ENCODE measurements at places on chromosomes 1 and 21. TPM values are rescaled to one million over a fixed set of nuclear protein-coding genes. Genes with fewer than 3 reads are reported as not detected.

DNA sequence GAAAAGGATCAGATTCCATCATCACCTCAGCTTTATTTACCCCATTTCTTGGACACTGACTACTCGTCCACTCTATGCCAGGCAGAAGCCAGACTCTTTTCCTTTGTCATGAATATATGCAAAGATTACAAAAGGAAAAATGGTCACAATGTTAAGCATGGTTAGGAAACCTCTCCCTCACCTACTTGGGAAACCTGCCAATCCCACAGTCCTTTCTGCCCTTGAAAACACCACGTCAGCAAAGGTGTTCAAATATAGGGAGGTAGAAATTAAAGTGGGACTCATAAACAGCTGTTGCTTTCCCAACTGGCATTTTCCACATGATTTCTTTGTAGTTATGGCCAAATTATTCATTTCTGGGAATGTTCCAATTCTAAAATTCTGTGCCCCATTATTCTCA is 16.2 kb upstream of the ATP13A2 start:
- H3K4me1 ChIP-seq: peaks cover 19% of the 10 kb centered on the region
- H3K4me3 ChIP-seq: no peak overlapping the region
- no peak for DNase-seq
- H3K27ac ChIP-seq: peak overlapping the region; percentile 48
- no peaks in the 10 kb centered on the region for H3K27me3 ChIP-seq

DNA sequence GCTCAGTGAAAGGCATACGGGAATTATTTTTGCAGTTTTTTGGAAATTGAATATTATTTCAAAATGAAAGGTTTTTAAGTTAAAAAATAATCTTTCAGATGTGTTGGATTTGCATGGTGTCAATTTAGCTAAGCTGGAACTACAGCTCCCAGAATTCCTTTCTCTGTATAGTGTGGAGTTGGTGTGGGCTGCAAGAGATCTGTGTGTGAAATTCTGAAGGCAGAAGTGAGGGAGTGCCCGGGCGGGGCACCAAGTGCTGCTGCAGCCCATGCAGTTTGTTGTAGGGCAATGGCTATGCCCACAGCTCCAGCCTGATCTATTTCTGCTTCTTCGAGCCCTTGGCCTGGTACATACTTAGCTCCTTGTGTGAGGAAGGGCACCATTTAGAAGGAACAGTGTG is 60.5 kb upstream of the CSF1 start:
- H3K4me1 ChIP-seq: no peaks in the 10 kb centered on the region

DNA sequence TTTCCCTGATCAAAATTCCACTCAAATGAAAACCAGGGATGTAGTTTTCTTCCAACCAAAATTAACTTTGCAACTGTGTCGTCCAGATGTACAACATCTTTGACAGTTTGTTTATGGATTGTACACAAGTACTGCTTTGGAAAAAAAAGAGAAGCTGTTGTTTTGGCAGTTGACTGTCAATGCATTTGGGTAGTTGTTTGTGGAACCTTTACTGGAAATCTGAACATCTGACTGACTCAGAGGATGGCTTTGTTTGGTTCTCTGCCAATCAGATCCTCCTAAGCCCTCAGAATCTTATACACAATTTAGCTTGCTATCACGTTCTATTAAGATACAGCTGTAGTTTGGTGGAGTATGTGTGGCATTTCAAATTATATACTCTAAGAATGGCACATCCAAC is 195.0 kb downstream of the KCNK2 start:
- no peaks in the 10 kb centered on the region for H3K4me1 ChIP-seq
- no peaks in the 10 kb centered on the region for H3K36me3 ChIP-seq
- no peak for DNase-seq
- no peak overlapping the region for H3K4me3 ChIP-seq
- H3K27me3 ChIP-seq: no peaks in the 10 kb centered on the region
- H3K27ac ChIP-seq: no peak overlapping the region

DNA sequence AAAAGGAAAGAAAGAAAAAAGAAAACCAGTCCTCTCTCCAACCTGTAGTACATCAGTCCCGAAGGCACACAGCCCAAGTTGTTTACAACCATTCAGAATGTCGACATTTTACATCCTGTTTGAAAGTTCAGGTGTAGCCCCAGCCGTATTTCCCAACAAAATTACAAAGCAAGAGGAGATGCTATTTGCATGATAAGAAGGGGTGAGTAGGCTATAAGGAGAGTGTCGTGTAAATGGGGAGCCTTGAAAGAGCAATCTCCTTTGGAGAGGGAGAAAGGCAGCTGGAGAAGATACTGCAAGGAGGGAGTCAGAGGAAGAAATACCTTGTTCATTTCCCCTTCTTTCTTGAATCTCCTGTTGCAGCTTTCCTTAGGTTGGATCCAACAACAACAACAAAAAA is 35.5 kb upstream of the DENND1B start:
- no peaks in the 10 kb centered on the region for H3K27me3 ChIP-seq
- H3K4me1 ChIP-seq: no peaks in the 10 kb centered on the region
- DNase-seq: no peak
- no peaks in the 10 kb centered on the region for H3K36me3 ChIP-seq
- no peak overlapping the region for H3K4me3 ChIP-seq

- peak overlapping the region; percentile 14 for H3K27ac ChIP-seq
- H3K27me3 ChIP-seq: no peaks in the 10 kb centered on the region
- no peaks in the 10 kb centered on the region for H3K36me3 ChIP-seq
- H3K4me1 ChIP-seq: peaks cover 4% of the 10 kb centered on the region
These were observed 20.2 kb downstream of the DESI2 start for GRCh38 chr1:244672946-244673682.

DNA sequence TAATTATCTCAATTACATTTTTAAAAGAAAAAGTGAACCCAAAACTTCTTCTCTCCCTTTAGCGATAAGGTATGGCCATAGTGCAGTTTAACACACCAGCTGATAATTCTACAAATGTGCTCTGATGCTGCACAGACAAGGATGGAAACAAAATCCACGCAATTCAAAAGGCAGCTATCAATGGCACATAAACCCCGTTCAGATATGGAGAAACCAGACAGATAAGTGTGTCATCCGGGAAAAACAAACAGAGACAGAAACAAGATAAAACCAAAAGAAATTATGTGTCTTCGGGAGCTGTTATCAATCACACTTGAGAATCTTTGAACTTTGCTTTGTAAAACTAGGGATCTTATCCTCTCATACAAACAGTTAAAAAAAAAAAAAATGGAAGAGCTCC is 73.6 kb downstream of the SIPA1L2 start:
- no peak overlapping the region for H3K4me3 ChIP-seq
- DNase-seq: no peak
- H3K27ac ChIP-seq: no peak overlapping the region
- no peaks in the 10 kb centered on the region for H3K27me3 ChIP-seq
- H3K36me3 ChIP-seq: no peaks in the 10 kb centered on the region

DNA sequence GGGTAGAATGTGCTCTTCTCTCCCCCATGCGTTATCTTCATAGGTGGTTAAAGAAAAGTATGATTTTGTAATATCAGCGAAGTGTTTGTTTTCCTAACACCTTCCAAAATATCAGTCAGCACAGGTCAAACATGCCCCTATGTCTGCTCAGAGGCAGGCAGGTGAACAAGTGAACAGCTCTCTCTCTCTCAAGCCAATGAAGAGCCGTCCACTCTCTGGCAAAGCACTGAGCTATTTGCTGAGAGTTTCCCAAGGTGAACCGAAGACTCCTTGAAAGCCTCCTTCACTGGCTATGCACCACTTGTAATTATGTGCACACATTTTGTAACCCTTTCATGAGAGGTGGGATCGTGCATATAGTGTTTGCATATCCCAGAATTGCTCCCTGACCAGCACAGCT is 47.7 kb downstream of the ST6GALNAC3 start:
- H3K27ac ChIP-seq: no peak overlapping the region
- H3K27me3 ChIP-seq: no peaks in the 10 kb centered on the region
- no peak for DNase-seq
- no peaks in the 10 kb centered on the region for H3K36me3 ChIP-seq
- peaks cover 7% of the 10 kb centered on the region for H3K4me1 ChIP-seq

- no peak overlapping the region for H3K27ac ChIP-seq
- no peaks in the 10 kb centered on the region for H3K27me3 ChIP-seq
- no peaks in the 10 kb centered on the region for H3K4me1 ChIP-seq
These were observed 200.6 kb downstream of the BRINP3 start for GRCh38 chr1:190277107-190277506.

DNA sequence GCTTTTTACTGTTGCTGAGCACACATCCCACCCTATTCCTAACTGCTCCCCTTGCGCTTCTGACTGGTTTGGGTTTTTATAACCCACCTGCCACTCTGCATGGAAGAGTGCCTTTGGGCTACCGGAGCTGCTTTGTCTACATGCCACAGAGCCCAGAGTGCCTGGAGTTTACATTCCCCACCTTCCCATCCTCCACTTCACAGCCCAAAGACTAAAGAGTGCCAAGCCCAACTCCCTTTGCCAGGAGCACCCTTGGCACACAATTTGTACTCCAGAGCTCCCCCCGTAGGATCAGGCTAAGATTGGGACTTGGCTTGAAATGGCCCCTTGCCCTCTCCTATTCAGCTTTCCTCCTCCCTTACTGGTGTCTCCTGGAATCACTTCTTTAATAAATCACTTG is 63.3 kb downstream of the LHX9 start:
- H3K27ac ChIP-seq: no peak overlapping the region
- no peaks in the 10 kb centered on the region for H3K27me3 ChIP-seq
- no peaks in the 10 kb centered on the region for H3K4me1 ChIP-seq
- no peaks in the 10 kb centered on the region for H3K36me3 ChIP-seq

DNA sequence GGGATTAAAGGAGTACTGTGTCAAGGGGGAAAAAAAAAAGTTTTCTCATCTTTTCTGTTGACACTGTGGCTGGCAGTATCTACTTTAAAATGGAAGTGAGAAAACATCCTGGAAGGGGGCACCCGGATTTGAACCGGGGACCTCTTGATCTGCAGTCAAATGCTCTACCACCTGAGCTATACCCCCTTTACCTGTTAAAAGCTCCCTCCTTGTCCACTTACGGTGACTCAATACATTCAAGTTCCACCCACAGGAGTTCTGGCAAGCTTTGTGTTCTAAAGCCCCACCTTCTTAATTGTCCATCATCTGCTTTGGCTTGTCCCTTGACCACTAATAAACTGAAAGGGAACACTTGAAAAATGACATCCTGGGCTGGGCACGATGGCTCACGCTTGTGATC is 68.2 kb downstream of the FNBP1L start:
- no peak overlapping the region for H3K4me3 ChIP-seq
- no peak for DNase-seq
- H3K36me3 ChIP-seq: no peaks in the 10 kb centered on the region
- H3K27ac ChIP-seq: no peak overlapping the region

DNA sequence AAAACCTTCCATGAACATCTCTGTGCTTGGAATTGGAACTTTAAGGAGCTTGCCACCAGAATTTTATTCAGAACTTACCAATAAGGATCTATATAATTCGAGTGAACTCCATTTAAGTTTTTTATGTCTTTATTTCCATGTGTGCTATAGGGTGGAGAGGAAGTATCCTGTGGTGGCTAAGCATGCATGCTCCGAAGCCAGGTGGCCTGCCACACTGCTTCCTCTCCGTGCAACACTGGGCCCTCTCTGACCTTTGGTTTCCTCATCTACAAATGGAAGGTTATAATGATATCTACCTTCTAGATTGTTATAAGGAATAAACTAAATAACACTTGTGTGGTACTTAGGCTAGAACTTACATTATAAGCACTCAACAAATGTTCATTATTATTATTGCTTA is 382.1 kb downstream of the PTPRC start:
- H3K36me3 ChIP-seq: no peaks in the 10 kb centered on the region
- H3K4me1 ChIP-seq: no peaks in the 10 kb centered on the region
- no peak overlapping the region for H3K4me3 ChIP-seq
- H3K27me3 ChIP-seq: no peaks in the 10 kb centered on the region
- DNase-seq: no peak
- H3K27ac ChIP-seq: no peak overlapping the region

DNA sequence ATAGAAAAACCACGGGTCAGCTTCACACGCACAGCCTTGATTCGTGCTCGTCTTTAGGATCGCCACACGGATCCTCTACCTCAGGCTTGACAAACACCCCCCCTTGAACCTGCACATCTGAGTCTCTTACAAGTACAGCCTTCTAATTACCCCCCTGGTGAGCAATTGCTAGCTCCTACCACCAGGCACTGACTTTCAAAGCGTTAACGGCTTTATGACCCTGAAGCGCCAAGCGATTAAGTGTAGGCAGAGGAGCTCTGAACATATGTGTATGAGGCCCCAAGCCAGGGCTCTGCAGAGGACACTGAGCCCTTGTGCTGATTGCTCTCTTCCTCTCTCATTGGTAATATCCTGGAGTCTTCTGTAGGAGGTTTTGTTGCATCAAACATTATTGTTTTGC is 55.7 kb upstream of the EPHA8 start:
- H3K4me3 ChIP-seq: no peak overlapping the region
- H3K27ac ChIP-seq: no peak overlapping the region
- no peak for DNase-seq
- no peaks in the 10 kb centered on the region for H3K4me1 ChIP-seq
- no peaks in the 10 kb centered on the region for H3K27me3 ChIP-seq

DNA sequence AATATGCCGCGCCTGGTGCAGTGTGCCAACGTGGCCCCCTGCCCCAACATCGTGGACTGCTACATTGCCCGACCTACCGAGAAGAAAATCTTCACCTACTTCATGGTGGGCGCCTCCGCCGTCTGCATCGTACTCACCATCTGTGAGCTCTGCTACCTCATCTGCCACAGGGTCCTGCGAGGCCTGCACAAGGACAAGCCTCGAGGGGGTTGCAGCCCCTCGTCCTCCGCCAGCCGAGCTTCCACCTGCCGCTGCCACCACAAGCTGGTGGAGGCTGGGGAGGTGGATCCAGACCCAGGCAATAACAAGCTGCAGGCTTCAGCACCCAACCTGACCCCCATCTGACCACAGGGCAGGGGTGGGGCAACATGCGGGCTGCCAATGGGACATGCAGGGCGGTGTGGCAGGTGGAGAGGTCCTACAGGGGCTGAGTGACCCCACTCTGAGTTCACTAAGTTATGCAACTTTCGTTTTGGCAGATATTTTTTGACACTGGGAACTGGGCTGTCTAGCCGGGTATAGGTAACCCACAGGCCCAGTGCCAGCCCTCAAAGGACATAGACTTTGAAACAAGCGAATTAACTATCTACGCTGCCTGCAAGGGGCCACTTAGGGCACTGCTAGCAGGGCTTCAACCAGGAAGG is 4.3 kb downstream of the GJB3 start:
- H3K27ac ChIP-seq: no peak overlapping the region
- H3K4me3 ChIP-seq: no peak overlapping the region
- no peak for DNase-seq
- H3K36me3 ChIP-seq: no peaks in the 10 kb centered on the region
- peaks cover 17% of the 10 kb centered on the region for H3K4me1 ChIP-seq
- peaks cover 31% of the 10 kb centered on the region for H3K27me3 ChIP-seq

PADI6 gene
- total RNA-seq: not detected

OR2AK2 gene
- total RNA-seq: not detected

CR1L gene
- total RNA-seq: 1.3 TPM

SPRR3 gene
- not detected for total RNA-seq

ATP1A4 gene
- 1.1 TPM for total RNA-seq
